ENCODE measurements at places on chromosomes 4 and X.
A peak's percentile ranks its signal among the peaks of the same experiment; 100 is the strongest.

DNA sequence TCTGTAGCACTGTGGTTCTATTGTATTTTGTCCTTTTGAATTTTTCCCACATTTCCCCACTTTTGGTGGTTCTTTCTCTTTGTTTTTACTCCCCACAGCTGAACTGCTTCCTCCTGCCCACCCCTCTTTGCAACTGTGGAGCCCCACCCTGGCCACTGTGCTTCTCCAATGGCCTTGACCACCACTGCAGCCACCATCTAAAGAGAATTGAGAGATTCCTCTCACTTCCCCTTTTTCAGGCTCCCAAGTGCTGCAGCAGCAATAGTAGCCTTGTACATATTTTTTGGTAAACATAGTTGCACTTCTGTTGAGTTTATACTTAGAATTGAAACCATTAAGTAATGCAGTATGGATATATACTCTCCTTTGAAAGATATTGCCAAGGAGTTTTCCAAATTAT is 51.3 kb upstream of the FRMPD3 start:
- no peak for DNase-seq

- peak; percentile 23 for DNase-seq
These were observed 5.9 kb downstream of the RTL3 start for GRCh38 chrX:78653118-78653822.

- no peak for DNase-seq
These were observed 4.8 kb downstream of the ELK1 start for GRCh38 chrX:47645530-47645929.

- DNase-seq = no peak
These were observed 18.9 kb downstream of the CNGA2 start for GRCh38 chrX:151753313-151754046.

GRCh38 chr4:6416518-6417286 is 55.7 kb downstream of the PPP2R2C start:
- DNase-seq = no peak

DNA sequence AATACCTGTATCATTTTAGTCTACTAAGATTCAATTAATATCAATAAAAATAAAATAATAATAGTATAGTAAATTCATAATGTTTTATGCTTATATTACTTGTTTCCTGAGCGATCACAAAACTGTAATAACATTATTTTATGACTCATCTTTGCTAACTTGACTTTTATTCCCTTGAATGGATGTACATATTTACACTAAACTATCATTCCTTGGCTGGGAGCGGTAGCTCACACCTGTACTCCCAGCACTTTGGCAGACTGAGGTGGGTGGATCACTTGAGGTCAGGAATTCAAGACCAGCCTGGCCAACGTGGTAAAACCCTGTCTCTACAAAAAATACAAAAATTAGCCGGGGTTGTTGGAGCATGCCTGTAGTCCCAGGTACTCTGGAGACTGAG is 104.0 kb upstream of the SLC34A2 start:
- DNase-seq = no peak

- peak; percentile 22 for DNase-seq
These were observed 1.2 kb downstream of the EIF1AX start for GRCh38 chrX:20140420-20140819.

GRCh38 chrX:104428231-104428630 is 137.8 kb upstream of the IL1RAPL2 start:
- DNase-seq = no peak

DNA sequence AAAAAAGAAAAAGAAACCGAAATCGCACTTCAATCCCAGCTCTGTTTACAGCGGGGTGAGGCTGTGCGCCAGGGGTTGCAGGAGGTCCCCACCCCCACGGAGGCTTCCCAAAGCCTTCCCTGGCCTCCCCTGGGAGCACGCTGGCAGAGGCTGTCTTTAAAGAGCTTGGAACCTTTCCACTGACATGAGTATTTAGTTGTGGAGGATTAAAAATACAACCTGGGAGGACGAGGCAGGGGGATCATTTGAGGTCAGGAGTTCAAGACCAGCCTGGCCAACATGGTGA is 69.1 kb downstream of the PPP2R2C start:
- DNase-seq = no peak

DNA sequence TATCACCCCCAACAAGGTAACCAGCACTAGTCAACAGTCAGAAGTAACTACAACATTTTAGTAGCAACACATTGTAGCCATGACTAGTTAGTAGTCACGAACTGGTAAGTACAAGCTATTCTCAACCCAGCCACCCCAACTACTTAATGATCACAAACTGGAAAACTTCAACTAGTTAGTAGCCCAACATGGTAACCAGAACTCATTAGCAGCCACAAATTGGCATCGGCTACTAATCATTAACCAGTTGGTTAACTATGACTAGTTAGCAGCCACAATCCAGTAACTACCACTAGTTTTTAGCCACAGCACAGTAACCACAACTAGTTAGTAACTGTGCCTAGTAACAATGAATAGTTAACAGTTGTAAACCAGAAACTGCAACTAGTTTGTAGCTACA is 385.1 kb upstream of the CXorf51B start:
- DNase-seq = no peak

DNA sequence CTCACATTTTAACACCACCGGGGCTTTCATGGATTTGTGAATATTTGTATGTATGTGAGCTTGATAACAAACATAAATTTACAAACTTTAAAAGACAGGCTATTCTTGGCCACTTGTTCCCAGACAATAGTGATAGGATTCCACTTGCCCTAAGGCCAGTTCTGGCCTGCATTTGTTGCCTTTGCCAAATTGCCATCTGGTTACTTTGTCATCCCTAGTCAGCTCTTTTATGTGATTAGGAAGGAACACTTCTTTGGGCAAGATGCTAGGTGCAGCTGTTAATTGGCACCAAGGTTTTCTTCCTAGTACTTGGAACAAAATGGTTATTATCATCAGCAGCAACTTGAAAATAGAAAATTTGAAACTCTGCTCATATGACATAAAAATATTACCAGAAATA is 63.3 kb downstream of the CCSER1 start:
- DNase-seq = no peak

GRCh38 chrX:29834311-29834710 is 381.1 kb upstream of the MAGEB2 start:
- DNase-seq = no peak

DNA sequence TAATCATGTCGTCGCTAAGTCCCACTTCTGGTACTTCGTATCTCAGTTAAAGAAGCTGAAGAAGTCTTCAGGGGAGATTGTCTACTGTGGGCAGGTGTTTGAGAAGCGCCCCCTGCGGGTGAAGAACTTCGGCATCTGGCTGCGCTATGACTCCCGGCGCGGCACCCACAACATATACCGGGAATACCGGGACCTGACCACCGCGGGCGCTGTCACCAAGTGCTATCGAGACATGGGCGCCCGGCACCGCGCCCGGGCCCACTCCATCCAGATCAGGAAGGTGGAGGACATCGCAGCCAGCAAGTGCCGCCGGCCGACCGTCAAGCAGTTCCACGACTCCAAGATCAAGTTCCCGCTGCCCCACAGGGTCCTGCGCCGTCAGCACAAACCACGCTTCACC is 11.3 kb downstream of the PNCK start:
- peak; percentile 53 for DNase-seq

DNA sequence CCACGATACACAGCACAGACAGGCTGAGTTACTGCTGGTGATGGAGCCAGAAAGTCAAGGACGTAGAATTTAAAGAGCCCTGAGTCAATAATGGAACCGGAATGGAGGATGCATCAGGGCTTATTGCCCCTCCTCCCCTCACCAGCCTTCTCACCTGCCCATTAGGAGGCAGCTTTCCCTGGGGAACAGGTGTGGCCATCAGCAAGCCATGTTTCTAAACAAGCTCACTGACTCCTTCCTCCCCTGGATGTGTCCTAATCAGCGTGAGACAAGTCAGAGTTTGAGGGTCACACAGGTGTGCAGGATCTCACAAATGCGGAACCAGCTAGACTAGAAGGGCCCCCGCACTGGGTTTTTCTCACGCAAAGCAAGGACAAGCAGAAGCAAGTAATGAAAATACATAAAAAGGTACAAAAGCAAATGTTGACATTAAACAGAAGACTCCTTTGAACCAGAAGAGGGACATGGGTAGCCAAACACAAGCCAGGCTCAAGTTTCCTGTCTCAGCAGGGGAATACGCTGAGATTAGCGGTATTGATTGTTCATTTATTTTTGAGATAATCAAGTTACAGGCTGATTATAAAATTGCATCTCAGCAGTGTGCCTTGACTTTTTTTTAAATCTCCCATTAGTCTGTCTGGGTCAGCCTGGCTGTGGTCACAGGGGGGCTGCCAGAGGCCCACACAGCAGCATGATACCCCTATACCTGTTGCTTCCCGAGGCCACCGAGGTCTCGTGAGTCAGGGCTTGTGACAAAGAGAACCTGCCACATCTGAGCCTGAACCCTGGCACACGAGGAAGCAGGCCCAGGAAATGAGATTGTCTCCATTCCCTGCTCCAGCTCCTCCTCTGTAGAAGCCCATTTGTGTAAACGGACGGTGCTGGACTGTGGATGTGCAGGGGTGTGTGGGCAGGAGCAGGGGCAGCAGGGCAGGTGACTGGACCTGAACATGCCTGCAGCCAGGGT is 37.4 kb downstream of the CCKAR start:
- no peak for DNase-seq

GRCh38 chr4:77525538-77525937 is 80.1 kb upstream of the CXCL13 start:
- no peak for DNase-seq

GRCh38 chrX:69305333-69306062 is 140.2 kb upstream of the PJA1 start:
- DNase-seq = no peak

DNA sequence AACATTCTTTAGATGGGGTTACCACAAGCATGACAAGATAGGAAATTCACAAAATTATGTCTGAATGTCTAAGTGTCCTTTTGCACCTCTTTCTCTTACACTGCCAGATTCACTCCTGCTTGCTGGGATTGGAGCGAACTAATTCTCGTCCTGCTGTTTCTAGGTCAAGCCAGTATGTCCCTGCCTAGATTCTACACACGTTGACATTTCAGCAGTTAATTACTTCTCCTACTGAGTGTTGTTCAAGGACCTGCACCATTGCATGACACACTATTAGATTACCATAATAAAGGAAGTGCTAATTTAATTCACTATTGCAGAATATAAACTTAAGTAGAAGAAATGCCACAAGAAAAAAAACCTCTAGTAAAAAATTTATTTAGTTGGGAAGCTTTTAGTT is 1911.7 kb downstream of the PCDH7 start:
- no peak for DNase-seq

GRCh38 chr4:1491328-1492141 is 85.3 kb upstream of the NKX1-1 start:
- no peak for DNase-seq

DNA sequence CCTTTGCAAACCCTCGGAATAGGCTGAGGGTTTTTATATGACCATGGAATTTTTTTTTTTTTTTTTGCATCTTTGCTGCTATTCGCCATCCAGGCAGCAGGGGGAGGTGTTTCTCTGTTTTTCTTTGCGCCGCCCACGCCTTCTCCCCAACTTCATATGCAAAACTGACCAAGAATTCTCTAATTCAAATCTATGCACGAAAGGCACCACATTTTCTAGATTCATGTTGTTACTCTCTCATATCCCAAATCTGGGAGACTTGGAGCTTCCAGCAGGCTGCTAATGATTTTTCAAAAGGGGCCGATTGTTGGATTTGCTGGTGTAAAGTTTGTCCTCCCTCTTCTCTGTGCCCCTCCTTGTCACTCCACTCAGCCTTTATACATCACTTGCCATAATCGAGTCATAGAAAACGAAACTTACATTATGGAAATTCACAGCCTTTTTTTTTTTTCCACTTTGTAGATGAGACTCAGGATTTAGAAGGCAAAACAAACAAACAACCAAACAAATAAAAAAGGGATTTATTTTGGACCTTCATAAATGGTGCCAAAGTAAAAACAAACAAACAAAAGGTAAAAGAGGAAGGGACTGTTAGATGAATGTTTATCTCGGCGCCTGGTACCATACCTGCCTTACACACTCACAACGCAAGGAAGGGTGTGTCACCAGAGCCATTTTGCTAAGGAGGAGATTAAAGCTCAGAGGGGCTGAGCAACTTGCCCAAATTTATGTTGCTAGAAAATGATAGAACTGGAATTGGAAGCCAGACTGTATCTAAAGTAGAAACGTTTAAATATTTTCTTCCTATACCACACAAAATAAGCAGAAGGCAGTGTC is 29.3 kb upstream of the BOD1L1 start:
- peak; percentile 50 for DNase-seq

GRCh38 chrX:134646691-134647090 is 11.6 kb downstream of the PLAC1 start:
- DNase-seq = no peak

- DNase-seq = no peak
These were observed 28.6 kb upstream of the EPGN start for GRCh38 chr4:74279716-74280115.

- no peak for DNase-seq
These were observed 983.7 kb downstream of the STIM2 start for GRCh38 chr4:27844376-27844775.

GRCh38 chrX:25754399-25754798 is 383.7 kb upstream of the MAGEB18 start:
- DNase-seq = no peak

- DNase-seq = no peak
These were observed 53.0 kb upstream of the GABRA2 start for GRCh38 chr4:46442963-46443362.

DNA sequence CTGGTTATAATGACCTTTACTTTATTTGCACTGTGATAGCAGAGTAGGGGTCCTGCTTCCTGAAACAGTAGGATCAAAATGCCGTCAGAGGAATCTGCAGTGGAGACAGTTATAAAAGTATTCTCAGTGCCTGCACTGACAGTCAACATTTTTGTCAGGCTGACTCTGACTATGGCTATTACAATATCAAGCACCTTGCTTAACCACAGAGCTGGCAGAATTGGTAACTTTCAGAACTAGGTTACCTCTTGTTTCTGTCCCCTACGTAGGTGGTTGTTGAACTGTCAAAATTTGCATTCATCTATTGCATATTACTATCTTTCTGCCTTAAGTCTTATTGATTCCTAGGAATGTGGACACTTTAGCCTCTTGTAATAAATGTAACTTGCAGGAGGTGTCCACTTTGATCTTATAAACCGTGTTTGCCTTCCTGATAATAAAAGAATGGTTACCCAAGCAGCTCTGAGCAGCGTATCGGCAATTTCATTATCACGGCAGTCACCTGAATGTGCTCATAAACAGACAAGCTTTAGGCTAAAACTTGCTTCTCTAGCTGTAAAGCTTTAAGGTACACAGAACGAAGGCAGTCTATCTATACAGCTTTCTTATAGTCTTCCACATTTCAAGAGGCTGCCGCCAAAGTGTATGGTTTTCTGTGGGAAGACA is 353.0 kb upstream of the GALNT7 start:
- no peak for DNase-seq

- DNase-seq = no peak
These were observed 658 bp downstream of the SCOC start for GRCh38 chr4:140374130-140374477.

DNA sequence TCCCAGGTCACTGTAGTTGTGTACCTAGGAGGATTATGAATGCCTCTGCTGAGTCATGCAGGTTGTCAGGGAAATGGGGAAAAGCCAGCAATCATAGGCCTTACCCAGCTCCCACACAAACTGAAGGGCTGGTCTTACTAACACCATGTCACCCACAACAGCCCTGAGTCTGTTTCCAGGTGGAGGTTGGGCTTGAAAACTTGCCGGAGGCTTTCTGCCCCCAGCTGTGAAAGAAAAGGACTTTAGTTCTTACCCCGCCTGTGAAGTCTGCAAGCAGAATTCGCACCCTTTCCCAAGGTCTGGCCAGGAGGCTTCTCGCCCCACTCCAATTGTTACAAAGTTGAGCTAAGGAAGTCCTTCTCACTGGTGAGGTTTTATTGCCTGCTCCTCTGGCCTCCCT is 143.9 kb downstream of the RPS6KA6 start:
- DNase-seq = no peak

GRCh38 chr4:18934197-18934596 is 912.6 kb upstream of the LCORL start:
- no peak for DNase-seq

- no peak for DNase-seq
These were observed 499.6 kb downstream of the PPARGC1A start for GRCh38 chr4:23390246-23390645.
